Diencephalon (tissue), 1 donor: ENCODE measurements at places on chromosomes 7 and 10. TPM values are rescaled to one million over a fixed set of nuclear protein-coding genes. Genes with fewer than 3 reads are reported as not detected.

The LIPF gene
- not detected for total RNA-seq

The NPY4R2 gene
- total RNA-seq = 1.6 TPM

The CTAGE4 gene
- total RNA-seq = 1.2 TPM

The ANKRD30A gene
- not detected for total RNA-seq

The CALHM2 gene
- 2.5 TPM for total RNA-seq

The ANXA11 gene
- total RNA-seq = 5.5 TPM

The ACTR3C gene
- 4.6 TPM for total RNA-seq

The TAS2R41 gene
- not detected for total RNA-seq

The MEPCE gene
- total RNA-seq = 27.9 TPM

The MBLAC1 gene
- total RNA-seq = 5.3 TPM

The CLRN3 gene
- not detected for total RNA-seq

The CYP3A5 gene
- total RNA-seq = not detected

The CDNF gene
- total RNA-seq = 1.6 TPM

The LRRD1 gene
- 0.92 TPM for total RNA-seq

The STEAP2 gene
- 9.9 TPM for total RNA-seq

The SPRN gene
- 13.4 TPM for total RNA-seq

The MUC12 gene
- 0.23 TPM for total RNA-seq

The BCCIP gene
- total RNA-seq = 38.1 TPM

The KIF5B gene
- total RNA-seq = 127 TPM

The MAGI2 gene
- total RNA-seq = 118 TPM

The HOXA7 gene
- total RNA-seq = not detected

The DNAJB9 gene
- 56.7 TPM for total RNA-seq

The CUZD1 gene
- total RNA-seq = 0.69 TPM

The ING3 gene
- total RNA-seq = 43.6 TPM

The ZC3HAV1L gene
- total RNA-seq = 11.5 TPM

The NUDCD3 gene
- total RNA-seq = 97.8 TPM

The THSD7A gene
- 30.4 TPM for total RNA-seq

The HMX2 gene
- 0.92 TPM for total RNA-seq

The CPED1 gene
- total RNA-seq = 4.4 TPM

The CYP2E1 gene
- 18.0 TPM for total RNA-seq

The MOGAT3 gene
- total RNA-seq = not detected

The FAM13C gene
- 44.3 TPM for total RNA-seq

The SEMA3D gene
- total RNA-seq = 10.1 TPM

The CAMK2B gene
- total RNA-seq = 112 TPM

The ARHGAP21 gene
- total RNA-seq = 223 TPM

The AMPH gene
- total RNA-seq = 61.6 TPM

The PTN gene
- 576 TPM for total RNA-seq

The GRID2IP gene
- 2.1 TPM for total RNA-seq

The AQP1 gene
- total RNA-seq = 7.6 TPM

The AGAP5 gene
- total RNA-seq = 9.9 TPM

The ADARB2 gene
- total RNA-seq = 9.0 TPM

The ZNF248 gene
- 56.1 TPM for total RNA-seq
